ENCODE measurements at places on chromosomes 6 and 20.

GRCh38 chr20:14582855-14583254, 245.4 kb upstream of the FLRT3 start:
- no peak for DNase-seq

DNA sequence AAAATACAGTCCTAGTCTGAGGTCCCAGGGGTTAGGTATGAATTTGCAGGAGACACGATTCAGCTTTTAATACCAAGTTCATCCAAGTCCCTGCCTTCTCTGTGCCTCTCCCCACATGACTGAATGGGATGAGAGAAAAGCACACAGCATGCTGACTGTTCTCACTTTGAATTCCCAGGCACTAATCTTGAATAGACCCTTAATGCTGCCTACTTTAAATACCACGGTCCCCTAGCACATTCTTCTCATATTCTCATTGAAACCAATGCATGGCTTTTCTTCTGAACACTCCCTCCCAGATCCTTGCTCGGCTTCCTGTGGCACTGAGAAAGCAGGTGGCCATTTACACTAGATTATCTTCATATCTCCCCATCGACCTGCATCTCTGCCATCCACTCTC, 30.1 kb upstream of the SCAF8 start:
- DNase-seq, result no peak

GRCh38 chr6:48628316-48628715, 517.3 kb upstream of the PTCHD4 start:
- DNase-seq, result no peak

DNA sequence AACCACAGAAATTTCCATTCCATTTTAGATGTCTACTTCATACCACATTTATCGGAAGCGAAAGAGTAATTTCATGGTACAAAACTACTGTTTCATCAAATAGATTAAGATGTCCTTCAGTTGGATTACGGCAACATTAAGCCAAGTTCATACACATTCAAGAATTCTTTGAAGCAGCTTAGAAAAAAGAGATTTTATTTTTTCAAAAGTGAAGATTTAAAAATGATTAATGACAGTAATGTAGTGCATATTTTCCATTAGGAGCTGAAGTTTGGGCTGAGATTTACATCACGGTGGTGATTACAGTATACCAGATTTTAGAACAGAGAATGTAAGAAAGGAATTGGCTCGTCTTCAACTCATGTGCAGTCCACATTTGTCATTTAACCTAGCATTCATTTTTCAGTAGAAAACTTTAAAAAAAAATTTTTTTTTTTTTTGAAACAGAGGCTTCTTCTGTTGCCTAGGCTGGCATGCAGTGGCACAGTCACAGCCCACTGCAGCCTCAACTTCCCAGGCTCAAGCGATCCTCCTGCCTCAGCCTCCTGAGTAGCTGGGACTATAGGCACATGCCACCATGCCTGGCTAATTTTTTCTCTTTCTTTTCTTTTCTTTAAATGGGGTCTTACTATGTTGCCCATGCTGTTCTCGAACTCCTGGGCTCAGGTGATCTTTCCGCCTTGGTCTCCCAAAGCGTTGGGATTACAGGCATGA, 1.9 kb downstream of the SYNJ2 start:
- DNase-seq, result no peak

DNA sequence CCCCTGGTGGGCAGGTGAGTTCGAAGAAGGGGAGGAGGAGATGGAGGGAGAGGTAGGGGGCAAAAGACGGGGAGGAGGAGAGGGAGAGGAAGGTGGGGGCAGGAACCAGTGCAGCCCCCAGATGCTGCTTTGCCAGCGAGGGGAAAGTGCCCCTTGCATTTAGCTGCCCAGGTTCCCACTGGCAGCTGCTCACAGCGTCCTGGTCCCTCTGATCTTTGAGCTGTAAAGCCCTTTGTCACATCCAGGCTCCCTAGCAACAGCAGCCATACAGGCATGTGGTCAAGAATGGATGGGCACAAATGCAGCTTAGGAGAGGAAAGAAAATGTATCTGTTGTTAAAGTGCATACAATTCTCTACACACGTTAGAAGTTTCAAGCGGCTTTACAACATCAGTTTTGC, 160.9 kb downstream of the CD83 start:
- DNase-seq, result no peak

DNA sequence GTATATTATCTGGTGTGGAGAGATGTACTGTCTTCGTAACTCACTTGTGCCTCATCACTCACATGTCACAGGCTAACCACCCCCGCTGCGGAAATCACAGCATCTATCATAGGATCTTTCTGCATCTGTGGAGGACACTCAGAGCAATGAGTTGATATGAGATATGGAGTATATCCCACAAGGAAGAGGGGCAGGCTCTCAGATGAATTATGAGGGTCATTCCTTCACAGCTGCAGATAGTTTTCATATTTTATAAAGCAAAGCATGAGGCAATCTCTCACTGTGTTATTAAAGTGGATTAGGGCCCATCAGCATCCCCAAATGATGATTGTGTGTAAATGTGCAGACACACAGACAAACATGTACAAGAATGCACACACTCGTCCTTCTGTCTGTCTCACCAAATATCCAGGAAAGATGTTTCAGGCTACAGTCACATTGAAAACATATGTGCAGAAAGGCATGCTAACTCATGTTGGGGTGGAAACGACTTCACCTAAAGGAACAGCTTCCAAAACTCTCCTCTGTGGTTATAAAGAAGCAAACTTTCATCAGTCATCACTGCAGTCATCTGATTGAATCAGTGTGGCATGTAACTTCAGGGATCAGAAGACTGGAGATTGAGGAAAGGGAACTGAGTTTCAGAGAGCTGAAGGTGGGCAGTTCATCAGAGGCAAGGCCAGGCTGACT, 164.7 kb downstream of the FOXC1 start:
- DNase-seq, result no peak

DNA sequence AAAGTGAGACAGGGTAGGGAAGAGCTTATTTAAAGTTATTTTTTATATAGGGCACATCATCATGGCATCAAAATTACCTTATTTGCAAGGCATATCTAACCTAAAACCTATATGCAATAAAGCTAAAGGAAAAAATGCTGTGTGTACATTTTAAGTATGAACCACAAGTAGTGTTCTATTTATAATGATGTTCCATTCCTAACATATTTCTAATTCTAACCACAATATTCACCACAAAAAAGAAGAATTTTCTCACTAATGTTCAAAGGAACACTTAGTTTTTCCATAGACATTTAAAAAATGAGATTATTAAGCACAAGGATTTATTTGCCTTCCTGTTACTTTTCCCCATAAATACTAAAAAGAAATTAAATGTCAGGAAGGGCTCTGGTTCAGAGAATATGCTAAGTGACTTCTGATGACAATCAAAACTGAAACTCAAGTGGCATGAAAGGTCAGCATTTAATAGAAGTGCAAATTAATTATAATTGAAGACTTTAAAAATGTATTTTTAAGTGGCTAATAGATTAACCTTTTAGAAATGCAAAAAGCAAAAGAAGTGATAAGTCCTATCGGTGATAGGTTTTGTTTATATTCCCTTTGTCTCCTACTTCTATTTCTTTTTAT, 25.1 kb downstream of the GPR63 start:
- no peak for DNase-seq
